ENCODE measurements at places on chromosomes 16 and 17.

GRCh38 chr17:49447628-49448302, 33.1 kb upstream of the PHB1 start:
- DNase-seq: no peak

- DNase-seq: no peak
These were observed 74.5 kb upstream of the MYOCD start for GRCh38 chr17:12591021-12591735.

DNA sequence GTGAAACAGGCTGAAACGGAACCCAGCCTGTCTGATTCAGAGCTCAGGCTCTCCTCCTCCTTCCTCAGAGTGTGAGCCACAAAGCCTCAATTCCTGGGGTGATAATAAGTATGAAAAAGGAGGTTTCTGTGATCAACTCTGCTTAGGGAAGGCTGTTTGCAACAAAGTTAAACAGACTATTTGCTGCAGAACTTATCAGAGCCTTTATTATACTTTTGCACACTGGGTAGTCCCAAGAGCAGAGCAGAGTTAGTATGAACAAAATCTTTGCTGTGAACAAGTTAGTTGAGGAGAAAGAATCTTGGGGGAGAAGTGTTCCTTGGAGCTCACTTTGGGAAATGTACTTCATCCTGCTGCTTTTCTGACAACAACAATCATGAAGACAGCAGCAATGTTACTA, 67.4 kb downstream of the MRM1 start:
- no peak for DNase-seq

DNA sequence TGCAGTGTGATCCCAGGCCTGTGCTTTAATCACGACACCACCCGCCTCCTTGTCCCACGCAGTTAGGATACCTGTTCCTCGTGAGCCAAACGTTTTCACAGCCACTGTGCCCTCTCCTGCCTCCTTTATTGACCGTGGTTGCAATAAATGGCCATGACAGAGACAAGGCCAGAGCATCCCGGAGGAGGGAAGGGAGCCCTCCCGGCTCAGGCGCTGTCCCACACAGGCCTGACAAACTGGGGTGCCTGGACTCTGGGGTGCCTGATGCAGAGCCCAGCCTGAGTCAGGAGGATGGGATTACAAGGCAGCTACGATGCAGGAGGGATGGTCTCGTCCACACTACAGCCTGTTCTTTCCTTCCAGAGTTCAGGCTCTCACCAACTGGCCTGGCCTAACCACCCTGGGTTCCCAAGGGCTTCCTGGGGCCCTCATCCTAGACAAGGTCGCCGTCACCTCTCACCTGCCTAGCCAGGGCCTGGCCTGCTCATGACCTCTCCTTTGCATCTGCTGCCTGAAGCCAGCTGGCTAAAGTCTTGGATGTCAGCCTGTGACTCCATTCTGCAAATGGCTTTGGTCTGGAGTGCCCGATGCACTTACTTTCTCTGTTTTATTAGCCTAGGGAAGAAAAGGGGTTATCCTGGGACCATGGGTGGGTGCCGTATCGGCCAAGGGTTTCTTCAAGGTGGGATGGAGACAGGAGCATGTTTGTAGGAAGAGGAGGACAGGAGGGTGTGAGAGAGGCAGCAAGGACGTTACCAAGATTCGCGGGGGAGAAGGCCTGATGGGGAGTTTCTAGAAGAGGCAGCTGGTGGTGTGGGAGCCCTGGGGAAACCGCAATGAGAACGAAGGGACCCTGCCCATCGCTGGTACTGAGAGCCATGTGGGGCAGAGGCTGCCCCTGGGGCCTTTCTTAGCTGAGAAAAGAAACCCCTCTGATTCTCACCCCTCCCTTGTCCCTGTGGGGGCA, 234.3 kb upstream of the TNRC6C start:
- DNase-seq: no peak

DNA sequence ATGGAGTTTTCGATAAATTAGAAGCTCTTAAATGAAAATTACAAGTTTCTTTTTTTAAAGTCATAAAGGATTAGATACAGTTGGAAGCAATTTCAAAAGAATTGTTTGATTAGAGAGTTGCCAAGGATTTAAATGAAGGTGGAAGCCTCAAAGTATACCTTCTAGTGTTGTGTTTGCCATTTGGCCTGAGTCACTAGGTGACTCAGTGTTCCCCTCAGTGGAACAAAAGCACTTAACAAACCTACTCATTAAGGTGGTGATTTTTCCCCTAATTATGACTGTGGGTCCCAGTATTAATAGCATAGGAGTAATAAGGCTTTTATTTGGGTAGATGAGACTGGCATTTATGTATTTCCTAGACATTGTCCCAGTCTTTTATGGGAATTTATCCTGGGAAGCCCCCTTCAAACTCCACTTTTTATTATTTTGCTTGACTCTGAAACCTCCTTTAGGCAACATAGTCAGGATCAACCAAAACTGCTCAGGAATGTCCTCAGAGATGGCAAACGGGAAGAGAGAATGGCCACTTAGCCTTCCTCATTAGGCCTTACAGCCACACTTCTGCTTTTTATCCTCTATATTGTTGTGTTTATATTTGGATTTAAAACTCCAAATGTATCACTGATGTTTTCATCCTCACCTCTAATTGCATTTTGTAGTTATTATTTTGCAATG, 161.0 kb downstream of the FTO start:
- DNase-seq: no peak

- no peak for DNase-seq
These were observed 49.3 kb upstream of the WSB1 start for GRCh38 chr17:27244491-27245223.

DNA sequence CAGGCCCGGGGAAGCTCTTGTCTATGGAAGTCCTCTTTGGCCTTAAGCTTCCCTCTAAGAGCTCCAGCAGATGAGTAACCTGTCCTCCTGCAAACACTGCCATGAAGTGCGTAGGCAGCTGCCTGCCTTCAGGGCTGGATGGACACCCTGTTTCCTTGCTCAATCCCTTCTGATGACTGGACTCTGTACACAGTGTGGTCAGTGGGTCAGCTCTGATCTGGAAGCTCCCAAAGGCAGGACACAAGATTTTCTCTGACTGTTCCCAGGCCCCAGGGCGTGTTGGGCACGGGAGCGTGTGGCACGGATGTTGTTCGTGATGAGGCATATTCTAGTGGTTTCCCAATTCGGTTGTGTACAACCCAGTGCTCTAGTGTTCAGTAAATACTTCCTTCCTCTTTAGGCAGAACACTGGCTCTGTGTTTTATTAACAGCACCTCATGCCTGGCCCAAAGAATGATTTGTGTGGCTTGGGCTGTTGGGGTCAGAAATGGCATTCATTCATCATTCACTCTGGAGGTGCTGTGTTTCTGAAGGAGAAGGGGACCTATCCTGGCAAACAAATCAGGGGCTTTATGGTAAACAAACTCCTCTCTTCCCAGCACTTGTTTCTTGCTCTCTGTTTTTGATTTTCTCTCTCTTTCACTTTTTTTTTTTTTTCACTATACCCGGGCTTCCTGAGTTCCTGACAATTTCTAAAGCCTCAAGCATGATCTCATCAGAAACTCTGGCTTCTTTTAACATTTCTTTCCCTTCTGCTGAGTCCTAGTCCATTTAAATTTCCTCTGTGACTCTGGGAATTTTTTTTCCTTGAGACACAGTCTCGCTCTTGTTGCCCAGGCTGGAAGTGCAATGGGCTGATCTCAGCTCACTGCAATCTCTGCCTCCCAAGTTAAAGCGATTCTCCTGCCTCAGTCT, 12.0 kb upstream of the RNF157 start:
- DNase-seq: no peak

GRCh38 chr16:67657751-67658518, 2.1 kb downstream of the ACD start:
- DNase-seq: no peak

DNA sequence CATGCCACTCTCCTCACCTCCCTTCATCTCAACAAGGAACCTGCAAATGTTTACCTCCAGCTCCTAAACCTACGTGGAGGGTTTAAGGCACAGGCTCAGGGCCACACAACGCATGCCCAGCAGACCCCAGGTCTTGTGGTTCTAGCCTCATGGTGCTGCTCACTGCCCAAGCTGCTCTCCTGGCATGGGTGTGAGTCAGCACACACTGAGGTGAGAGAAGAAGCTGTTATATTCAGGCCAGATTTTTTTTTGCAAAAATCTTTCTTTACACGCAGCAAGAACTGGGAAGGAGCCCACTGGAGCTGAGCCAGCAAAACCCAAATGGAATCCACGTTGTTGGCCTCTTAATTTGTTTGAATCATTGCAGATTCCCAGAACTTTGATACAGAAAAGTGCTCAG, 5.5 kb upstream of the C16orf96 start:
- no peak for DNase-seq

DNA sequence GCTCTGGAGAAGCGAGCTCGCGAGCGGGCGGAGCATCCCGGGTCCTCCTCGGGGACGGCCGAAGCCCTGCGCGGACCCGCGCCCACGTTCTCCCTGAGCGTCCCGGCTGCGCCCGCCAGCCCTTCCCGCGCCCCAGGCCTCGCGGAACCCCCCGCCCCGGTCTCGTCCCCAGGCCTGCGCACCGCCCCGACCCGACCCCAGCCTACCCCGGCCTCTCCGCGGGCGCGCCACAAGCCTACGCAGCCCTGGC, 159 bp downstream of the USP36 start:
- no peak for DNase-seq

- no peak for DNase-seq
These were observed 60.4 kb upstream of the IRX6 start for GRCh38 chr16:55263271-55264250.

- no peak for DNase-seq
These were observed 65.5 kb downstream of the IQCK start for GRCh38 chr16:19783363-19784182.

GRCh38 chr16:4692460-4693295, 684 bp upstream of the NUDT16L1 start:
- no peak for DNase-seq

- no peak for DNase-seq
These were observed 7.1 kb downstream of the NKIRAS2 start for GRCh38 chr17:42026857-42027589.

DNA sequence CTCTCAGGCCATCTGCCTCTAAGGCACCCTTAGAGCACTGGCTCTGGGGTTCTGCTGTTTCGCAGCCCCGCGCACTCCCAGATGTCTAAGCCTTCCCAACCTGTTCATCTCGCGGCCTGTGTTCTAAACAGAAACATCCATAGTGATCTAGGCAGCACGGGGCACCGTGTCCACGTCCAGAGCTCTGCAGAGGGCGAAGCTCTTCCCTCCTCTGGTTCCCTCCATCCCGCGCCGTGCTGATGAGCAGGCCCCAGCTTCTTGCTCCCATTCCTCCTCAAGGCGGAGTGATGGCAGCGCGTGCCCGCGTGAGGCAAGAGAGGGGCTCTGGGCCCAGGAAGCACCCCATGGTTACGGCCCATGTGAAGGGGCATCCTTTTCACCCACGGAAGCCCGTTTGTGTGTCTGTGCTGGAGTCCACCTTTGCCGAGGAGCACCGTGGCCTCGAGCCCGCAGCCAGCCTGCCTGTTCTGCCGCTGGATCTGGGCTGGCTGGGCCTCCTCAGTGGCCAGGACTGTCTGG, 3.6 kb downstream of the SPIRE2 start:
- no peak for DNase-seq

- no peak for DNase-seq
These were observed 308.3 kb downstream of the FOXL1 start for GRCh38 chr16:86886651-86887050.

- no peak for DNase-seq
These were observed 19.0 kb downstream of the LASP1 start for GRCh38 chr17:38888842-38889241.

DNA sequence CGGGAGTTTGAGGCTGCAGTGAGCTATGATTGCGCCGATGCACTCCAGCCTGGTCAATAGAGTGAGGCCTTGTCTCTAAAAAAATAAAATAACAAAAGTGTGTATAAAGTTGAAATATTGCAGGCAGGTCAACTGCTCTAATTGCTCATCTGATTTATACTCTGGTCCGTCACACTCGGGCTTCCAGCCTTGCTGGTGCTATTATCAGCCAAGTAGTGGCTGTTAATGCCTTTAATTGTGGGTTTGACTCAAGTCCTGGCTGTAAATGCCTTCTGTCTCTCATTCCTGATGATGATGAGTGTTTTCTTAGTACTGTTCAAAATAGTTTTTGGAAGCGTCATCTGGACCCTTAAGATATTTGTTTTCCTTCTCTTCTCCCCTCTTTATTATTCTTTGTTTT, 18.4 kb downstream of the SYT17 start:
- no peak for DNase-seq

GRCh38 chr16:5895137-5895536, 797.5 kb upstream of the EEF2KMT start:
- no peak for DNase-seq

DNA sequence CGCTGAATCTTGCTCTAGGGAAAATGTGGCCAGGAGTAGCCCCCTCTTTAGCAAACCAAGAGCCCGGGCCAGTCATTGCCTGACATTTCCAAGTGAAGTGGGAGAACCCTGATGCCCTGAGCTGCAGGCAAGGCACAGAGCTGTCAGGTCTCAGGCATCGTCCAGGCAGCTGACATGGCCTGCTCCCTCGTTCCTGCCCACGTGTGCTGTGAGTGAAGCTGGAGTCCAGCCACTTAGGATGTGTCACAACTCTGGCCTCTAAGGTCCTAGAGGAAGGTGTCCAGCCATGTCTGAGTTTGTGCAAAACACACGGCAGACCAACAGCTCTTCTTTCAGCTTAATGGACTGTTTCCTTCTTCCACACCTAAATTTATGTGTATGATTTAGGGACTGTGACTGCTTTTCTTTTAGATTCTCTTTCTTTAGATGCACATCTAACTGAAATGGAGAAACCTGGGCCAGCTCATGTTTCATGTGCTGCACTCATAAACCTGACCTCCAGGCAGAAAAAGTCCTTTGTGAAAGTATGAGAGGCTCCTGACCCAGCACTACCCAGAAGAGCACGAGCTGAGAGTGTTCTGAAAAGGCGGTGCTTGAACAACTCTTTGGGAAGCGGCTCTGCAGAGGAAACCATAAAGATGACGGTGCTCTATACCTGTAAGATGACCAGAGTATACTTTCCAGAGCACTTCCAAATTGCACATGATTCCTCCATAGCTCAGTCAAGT, 14.8 kb upstream of the LIMD2 start:
- no peak for DNase-seq

DNA sequence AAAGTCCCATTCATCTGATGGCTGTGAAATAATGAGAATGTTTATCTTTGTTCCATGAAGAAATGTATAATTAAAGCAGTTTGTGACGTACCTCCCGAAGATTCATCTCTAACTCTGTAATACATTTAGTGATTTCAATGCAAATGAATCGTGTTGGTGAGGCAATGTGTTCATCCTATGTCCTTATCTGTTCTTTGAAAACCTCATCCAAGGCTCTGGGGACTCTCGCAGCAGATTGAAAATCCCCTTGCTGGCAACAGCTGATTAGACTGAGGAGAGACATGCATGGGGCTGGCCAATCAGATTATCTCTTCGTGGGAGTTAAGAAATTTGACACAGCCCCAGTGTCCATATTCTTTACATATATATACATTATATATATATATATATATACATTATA, 1095.4 kb upstream of the EEF2KMT start:
- DNase-seq: no peak
